ENCODE measurements at places on chromosomes 12 and 14.

DNA sequence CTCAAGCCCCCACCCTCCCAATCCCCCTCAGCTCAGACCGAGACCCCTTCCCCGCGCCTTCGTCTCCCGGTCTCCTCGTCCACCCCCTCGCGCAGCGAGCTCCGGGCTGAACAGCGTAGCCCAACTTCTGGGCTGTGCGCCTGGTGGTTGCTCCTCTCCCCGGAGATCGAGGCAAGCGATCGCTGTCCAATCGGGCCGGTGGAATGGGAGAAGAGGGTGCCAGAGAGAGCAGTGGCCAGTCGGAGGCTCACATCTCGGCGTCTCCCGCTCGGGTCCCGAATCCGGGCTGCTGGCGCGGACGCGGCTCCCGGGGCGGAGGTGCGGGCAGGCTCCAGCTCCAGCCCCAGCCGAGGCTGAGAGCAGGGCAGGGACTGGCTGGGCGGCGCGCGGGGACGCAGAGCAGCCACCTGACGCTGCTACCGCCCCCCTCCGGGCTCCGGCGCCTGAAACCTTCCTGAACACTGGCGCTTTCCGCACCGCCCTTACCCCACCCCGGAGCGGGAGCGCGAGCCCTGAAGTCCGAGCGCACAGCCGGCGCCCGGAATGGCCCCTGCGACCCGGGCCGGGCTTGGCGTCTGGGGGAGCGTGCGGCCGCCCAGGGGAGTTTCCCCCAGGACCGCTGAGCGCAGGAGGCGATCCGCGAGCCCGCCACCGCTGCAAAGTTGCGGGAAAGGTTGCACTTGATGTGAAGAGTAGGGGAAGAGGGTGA, 508 bp upstream of the KCNH5 start:
- DNase-seq, result no peak

DNA sequence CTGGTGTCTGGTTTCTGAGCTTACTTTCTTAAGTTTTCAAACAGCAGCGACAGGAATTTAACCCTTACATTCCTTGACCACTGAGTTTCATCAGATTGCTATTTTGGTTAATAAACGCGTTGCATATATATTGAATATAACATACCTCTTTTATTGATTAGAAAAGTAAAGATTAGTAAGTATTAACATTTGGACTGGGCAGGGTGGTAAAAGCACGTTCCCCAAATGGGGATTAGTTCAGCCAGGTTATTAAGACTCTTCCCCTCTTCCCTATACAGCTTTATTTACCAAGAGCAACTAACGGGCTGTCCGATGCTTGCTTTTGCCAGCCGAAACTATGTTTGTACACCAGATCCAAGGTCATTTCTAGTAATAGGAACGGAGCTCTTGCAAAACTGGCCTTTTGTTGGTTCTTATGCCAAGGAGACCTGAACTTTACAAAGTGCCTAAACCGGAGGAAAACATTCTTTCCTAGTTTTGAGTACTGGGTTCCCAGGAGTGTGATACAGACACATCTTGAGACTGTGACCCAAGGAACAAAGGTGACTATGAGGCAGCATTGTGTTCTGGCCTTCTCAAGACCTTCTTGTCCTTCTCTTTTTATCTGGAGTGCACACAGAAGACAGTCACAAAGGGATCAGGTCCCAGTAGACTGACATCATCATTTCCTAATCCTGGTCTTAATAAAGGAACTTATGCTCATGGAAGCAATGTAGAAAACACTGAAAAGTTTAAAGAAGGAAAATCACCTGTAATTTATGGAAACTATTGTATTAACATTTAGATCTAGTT, 2.6 kb downstream of the GLRX5 start:
- no peak for DNase-seq

DNA sequence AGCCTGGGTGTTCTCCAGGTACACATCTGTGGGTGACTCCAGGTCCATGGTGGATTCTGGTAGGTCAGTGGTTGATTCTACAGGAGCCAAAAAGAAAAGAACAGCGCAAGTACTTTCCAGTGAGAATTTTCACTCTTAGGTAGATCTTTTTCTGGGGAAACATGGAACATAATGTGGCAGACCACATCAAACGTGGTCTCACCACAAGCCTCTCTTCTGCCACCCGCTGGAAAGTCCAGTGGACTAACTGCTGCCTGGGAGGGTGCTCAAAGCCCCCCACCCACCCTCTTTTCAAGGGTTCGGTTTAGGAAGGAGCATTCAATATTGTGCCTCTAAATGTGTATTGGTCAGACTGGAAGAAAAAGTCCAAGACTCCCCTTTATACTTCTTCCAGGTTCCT, 36.1 kb upstream of the PRB2 start:
- DNase-seq, result no peak

DNA sequence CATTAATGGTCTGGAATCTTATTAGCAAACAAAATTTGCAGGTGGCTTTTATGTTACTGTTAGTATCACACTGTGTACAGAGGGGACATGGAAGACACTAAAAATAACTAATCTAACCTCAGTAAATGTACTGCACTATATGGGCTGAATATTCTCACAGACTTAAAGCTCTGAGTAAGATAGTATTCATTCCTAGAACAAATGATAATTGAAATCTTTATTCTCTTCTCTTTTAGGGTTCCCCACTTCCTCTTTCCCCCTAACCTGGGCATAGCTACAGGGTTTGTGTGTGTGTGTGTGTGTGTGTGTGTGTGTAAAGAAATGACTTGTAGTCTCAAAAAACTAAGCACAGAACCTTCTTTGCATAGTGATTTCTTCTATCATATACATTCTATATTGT, 21.4 kb upstream of the HECTD1 start:
- DNase-seq, result no peak

- DNase-seq, result no peak
These were observed 37.7 kb downstream of the NEUROD4 start for GRCh38 chr12:55057481-55057880.

DNA sequence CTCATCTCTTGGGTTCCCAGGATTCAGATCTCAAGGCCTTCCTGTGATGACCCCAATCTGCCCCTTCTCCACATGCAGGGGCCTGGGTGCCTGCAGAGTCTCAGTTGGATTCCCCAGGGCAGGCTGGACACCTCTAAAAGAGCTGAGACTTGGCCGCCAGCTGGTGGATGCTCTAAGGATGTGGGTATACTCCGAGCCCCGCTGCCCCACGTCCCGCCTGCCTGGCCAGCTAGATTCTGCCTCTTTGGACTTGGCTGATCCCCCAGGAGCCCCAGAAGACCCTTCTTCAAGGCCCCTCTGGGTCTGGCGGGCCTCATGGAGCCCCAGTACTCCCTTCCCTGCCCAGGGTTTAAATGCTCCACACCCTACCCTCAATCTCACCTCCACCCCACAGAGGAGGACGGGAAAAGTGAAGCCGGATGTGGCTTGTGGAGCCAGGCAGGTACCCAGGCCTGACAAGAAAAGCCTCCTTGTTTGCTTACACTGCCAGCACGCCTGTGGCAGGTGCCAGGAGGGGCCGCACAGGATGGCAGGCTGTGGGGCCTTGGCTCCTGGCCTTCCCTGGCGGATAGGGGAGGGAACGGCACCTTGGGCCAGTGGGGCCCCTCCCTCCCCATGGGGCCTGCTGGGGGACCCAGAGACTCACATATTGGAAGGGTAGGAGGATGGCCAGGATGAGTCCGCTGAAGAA, 15.1 kb downstream of the FAIM2 start:
- no peak for DNase-seq

GRCh38 chr14:99708449-99708848, 24.4 kb downstream of the CYP46A1 start:
- DNase-seq, result no peak

DNA sequence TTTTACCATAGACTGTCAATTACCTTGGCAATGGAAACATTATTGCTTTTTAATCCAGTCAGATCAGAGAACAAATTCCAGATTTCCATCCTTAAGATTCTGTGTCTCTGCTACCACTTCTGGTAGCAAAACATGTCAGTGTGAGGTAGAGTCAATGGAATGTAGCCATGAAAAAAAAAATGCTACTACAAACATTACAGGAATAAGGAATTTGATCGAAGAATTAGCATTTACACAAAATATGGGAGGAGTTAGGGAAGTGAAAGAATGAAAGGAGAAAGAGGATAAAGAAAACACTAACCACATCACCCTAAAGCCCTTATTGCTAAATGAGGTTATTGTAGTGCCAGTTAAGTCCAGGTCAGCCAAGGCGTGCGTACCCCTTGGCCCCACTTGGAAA, 9.2 kb downstream of the MED21 start:
- no peak for DNase-seq

- DNase-seq, result no peak
These were observed 2.9 kb upstream of the PPP4R4 start for GRCh38 chr14:94171208-94171607.

DNA sequence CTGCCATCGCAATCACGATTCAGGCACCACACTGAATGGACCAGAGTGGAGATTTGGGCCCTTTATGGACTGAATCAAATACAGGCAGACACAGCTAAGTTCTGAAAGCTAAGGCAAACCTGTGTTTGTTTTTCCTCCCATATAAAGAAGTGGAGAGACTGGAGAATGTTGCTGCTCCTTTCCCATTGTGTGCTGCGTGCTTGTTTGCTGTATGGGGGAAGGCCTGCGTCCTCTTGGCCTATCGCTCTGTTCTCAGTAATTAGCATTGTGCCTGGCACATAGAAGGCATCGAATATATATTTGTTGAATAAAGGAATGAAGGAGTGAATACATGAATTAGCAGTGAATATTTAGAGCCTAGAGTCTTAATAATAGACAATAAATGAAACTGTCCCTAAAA, 12.4 kb downstream of the ST8SIA1 start:
- DNase-seq, result no peak

- no peak for DNase-seq
These were observed 445.6 kb upstream of the FLRT2 start for GRCh38 chr14:85084344-85084743.

GRCh38 chr12:108855284-108856169, 1.9 kb downstream of the SSH1 start:
- no peak for DNase-seq

GRCh38 chr12:6076776-6077691, 47.4 kb downstream of the VWF start:
- DNase-seq, result no peak

GRCh38 chr14:90616313-90616712, 199.9 kb downstream of the TTC7B start:
- DNase-seq, result no peak

DNA sequence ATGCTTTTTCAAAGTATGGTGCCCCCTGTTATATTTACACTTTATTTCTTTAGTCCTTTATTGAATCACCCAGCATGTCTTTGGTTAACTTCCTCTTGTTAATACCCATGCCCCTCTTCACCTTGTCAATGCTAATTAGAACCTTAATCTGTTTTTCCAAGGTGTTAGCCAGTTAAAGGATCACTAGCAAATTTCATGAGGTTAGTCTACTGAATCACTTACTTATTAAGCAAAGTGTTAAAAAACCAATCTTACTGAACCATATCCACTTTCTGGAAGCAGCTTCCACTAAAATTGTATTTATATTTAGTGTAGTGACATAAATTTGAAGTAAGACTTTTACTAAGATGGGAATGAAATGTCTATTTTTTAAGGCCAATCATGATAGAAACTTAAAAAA, 27.9 kb downstream of the TAOK3 start:
- DNase-seq, result no peak

- DNase-seq, result no peak
These were observed 17.7 kb upstream of the TEAD4 start for GRCh38 chr12:2941524-2941923.

DNA sequence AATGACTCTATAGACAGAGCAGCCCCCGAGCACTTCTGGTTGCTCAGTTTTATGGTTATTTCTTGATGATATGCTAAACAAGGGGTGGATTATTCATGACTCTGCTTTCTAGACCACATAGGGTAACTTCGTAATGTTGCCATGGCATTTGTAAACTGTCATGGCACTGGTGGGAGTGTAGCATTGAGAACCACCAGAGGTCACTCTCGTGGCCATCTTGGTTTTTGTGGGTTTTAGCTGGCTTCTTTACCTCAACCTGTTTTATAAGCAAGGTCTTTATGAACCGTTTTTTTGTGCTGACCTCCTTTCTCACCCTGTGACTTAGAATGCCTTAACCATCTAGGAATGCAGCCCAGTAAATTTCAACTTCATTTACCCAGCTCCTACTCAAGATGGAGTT, 1036.2 kb upstream of the FLRT2 start:
- DNase-seq, result no peak

GRCh38 chr12:54701940-54702592, 53.9 kb upstream of the DCD start:
- DNase-seq, result peak; percentile 62

GRCh38 chr12:104059963-104060362, 4.4 kb upstream of the HCFC2 start:
- DNase-seq, result no peak

- no peak for DNase-seq
These were observed 2.6 kb downstream of the BMP4 start for GRCh38 chr14:53953828-53954550.

DNA sequence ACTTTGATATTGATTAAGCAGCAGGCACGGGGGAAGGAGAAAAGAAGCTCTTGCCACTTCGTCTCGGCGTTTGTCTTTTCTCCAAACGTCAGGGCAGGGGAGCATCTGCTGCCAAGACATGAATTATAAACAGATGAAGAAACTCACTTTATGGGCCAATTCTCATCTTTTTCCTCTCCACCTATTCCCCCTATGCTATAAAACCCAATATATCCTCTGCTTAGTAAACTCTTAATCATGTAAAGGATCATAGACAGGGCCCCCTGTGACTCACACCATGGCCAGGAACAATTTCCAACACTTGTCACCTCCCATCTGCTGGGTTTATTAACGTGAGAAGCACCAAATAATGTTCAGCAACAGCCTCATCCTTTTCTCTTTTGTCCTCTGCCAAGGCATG, 1092.1 kb upstream of the TMEM132C start:
- DNase-seq, result no peak

- no peak for DNase-seq
These were observed 25.1 kb downstream of the ACVR1B start for GRCh38 chr12:51976376-51977160.

DNA sequence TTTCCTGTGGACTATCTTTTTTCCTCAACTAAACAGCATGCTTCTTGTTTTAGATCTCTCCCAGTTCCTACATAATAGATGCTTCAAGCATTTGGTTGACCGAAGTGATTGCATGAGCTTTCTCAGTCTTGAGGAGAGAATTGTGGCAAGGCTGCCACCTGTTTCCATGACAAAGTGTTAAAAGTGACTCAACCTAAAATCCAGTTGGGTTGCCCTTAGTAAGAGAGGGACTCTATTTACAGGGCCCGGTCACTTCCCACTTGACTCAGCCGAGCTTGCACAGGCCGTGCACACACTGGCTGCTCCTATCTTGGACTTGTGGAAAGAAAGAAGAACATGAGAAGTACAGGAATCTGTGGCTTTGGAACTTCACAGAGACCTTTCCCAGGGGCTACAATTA, 2.1 kb upstream of the B4GALNT3 start:
- no peak for DNase-seq

DNA sequence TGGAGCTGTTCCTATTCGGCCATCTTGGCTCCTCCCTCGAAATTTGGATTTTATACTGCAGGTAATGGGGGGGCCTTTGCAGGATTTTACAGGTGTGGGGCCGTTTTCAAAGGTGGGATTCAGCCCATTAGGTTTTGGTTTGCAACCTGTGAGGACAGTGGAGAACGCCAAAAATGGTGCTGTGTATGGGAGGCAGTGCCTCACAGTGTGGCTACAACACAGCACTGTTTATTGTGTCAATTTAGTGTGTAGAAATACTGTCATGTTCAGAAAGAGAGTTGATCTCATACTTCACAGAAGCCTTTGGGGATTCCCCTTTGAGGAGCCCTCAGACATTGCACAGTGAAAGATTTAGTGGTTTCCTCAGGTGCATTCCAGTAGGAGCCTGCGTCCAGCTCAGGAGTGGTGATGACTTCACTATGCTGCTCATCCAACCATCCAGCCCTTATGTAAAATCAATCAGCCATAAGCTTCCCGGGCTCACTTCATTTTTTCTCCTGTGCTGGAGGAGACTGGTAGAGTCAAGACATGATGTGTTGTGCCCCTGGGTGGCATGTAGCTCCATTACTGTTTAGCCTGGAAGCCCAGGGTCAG, 92.7 kb upstream of the PRMT8 start:
- no peak for DNase-seq

Data from CD4-positive, alpha-beta T cell treated with Interleukin-2 at 100 ng/mL for 4 hours (primary cell).